Bronchus fibroblast of lung (primary cell): ENCODE measurements at places on chromosomes 4 and X. TPM values are rescaled to one million over a fixed set of nuclear protein-coding genes. Genes with fewer than 3 reads are reported as not detected.

Gene UGT2B15
- total RNA-seq, result not detected in 2 replicates

Gene CLNK
- not detected in 2 replicates for total RNA-seq

Gene MTNR1A
- total RNA-seq, result not detected in 2 replicates

Gene KCTD8
- not detected in 2 replicates for total RNA-seq
